ENCODE measurements at places on chromosomes 7 and 10.

DNA sequence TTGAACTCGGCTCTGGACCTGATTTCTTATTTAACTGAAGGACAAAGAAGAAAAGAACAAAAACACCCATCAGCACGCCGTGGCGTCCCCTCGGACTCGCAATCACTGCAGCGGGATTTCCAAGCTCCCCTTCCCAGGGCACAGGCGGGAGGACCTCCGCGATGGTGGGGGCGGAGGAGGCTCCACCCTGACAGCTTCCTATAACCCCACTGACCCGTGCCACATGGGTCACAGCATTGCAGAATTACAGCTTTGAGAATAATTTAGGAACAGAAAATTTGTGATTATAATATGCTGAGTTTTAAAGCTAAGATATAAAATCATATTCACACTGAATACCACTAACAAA is 129.7 kb upstream of the SEC61G start:
- no peak for DNase-seq

DNA sequence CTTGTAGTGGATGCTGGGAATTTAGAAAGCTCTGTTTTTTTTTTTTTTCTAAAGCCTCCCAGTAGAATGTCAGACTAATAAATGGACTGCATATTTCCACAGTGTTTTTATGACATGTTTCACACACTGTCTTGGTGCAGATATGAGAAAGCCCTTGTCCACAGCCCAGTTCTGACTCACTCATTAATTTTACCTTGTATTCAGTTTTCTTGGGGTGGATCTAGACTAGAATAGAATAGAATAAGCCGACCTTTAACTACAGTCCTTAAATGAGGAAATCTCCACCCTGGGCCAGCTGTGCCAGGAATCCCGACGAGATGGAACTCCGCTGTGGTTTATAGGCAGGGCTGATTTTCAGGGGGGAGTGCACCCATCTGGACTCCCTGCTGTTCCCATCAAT is 274.7 kb downstream of the NRG3 start:
- DNase-seq, result no peak

- DNase-seq, result no peak
These were observed 146.3 kb downstream of the NXPH1 start for GRCh38 chr7:8579661-8580194.

- peak; percentile 8 for DNase-seq
These were observed 47.4 kb downstream of the VPS50 start for GRCh38 chr7:93279541-93279940.

- peak; percentile 35 for DNase-seq
These were observed 622 bp downstream of the CPEB3 start for GRCh38 chr10:92290076-92290836.

- no peak for DNase-seq
These were observed 48.2 kb upstream of the LOXL4 start for GRCh38 chr10:98316170-98316569.

DNA sequence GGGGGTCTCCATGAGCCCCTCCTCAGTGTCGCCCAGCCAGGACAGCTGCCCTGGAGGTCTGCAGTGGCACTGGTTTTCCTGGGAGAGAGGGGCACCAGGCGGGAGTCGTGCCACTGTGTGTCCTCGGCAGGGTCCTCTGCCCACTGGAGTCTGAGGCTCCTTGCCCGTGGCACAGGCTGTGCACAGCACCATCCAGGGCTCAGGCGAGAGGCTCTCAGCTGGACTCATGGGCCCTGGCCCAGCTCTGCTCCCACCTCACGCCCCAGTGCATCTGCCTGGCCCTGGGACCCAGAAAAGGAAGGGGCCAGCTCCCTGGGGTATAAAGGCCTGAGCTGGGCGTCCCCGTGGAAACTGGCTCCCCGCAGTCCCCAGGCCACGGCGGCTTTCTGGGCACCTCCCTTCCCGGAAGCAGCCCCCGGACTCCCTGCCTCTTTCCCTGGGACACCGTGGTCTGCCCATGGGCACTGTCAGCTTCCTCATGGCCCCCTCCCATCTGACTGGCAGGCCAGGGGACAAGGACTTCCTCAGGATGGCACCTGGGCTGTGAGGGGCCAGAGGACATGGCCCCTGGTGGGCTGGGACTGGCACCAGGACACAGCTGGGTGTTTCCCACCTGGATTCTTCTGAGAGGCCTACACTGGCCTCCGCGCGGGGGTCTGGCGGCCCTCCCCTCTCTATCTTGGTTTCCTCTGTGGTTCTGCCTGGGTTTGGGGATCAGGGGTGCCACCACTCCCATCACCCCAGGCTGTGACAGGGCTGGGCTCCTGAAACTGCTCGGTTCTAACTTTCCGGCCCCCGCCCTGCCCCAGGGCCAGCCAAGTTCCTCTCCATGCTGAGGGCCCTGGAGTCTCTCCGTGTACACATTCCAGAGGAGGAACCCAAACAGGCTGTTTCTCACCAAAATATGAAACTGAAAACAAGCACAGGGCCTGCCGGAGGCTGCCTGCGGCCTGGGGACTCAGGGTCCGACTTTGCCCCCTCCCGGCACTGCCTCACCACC is 5.5 kb downstream of the FOXL3 start:
- DNase-seq, result no peak

GRCh38 chr10:56928714-56929113 is 567.7 kb upstream of the ZWINT start:
- no peak for DNase-seq

GRCh38 chr10:97673736-97674525 is 13.1 kb downstream of the AVPI1 start:
- DNase-seq, result peak; percentile 80

DNA sequence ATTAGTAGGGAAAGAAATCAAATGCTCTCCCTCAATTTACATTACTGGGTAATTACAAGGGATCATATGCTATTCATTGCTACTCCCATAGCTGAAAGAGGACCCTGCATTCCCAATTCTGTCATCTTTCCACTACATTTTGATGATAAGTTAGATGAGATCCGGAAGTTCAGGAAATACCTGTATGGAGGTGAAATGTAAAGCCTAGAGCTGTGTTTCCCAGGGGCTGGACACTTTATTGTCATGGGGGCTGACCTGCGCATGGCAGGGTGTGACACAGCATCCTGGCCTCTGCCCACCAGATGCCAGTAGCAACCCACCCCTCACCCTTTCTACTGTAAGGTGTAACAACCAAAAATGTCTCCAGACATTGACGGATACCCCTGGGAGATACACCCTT is 56.6 kb downstream of the HECW1 start:
- DNase-seq, result no peak

DNA sequence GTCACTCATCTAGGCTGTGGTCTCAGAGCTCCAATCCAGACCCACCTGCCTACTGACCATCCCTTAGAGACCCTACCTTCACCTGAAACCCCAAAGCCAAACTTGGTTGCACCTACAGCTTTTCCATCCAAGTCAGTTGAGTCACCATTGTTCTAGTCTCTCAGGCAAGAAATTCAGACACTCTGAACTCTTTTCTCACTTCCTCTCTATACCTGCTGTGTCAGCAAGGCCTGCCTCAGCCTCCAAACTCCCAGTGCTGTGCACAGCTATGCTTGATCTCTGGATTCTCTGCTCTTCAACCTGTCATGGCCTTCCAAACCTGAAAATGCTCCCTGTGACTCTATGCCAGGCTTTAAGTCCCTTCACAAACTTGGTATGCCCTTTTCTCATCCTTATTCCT is 47.4 kb upstream of the MTURN start:
- no peak for DNase-seq

GRCh38 chr7:79980376-79980775 is 154.3 kb upstream of the GNAI1 start:
- DNase-seq, result no peak

GRCh38 chr10:63003816-63004453 is 129.2 kb upstream of the NRBF2 start:
- no peak for DNase-seq

GRCh38 chr7:80403686-80404241 is 108.1 kb downstream of the GNAT3 start:
- peak; percentile 45 for DNase-seq

- DNase-seq, result peak; percentile 18
These were observed 90.8 kb upstream of the EEPD1 start for GRCh38 chr7:36062154-36062815.

DNA sequence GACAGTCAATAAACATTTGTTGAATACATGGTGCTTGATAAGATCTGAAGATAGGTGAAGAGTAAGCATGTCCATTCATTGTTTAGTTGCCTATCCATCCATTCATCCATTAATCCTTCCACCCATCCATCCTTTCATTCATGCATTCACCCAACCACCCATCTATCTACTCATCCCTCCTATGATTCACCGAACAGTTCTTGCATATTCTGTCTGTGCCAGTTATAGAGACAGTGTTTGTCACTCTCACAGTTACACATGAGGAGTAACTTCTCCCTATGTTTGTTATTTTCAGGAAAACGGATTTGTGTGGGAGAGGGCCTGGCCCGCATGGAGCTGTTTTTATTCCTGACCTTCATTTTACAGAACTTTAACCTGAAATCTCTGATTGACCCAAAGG is 86.0 kb upstream of the CYP2C9 start:
- DNase-seq, result no peak

DNA sequence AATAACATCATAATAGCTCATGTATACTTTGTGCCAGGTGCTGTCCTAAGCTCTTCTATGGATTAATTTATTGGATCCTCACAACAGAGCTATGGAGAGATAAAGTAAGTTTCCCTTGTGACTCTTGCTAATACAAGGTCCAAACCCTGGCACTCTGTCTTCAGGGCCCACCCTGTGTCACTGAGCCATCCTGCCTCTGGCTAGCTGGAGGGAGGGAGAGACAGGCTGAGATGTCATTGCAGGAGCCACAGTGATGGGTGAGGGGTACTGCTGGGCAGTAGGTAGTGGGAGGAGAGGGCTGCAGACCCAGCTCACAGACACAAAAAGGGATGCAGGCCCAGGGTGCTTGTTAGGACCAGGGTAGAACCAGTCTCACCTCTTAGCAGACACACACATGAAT is 16.9 kb downstream of the GCK start:
- DNase-seq, result no peak

- DNase-seq, result peak; percentile 62
These were observed 79.3 kb downstream of the INSYN2A start for GRCh38 chr10:127117125-127117524.

DNA sequence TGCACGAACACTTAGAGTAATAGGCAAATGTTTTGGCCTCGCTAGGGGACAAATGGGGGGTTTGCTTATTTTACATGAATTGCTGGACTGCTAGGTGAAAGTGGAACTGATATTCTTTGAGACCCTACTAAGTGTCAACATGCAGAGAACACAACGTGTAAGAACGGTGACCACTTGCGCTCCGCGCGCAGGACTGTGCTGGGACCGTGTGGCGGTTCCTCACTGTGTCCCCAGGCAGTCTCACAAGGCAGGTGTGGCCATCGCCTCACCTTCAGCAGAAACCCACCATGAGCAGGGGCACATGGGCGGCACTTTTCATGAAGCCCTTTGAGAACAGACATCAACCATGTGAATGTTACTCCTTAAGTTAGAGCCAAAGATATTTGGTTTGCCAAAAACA is 27.2 kb downstream of the PTPRN2 start:
- no peak for DNase-seq

DNA sequence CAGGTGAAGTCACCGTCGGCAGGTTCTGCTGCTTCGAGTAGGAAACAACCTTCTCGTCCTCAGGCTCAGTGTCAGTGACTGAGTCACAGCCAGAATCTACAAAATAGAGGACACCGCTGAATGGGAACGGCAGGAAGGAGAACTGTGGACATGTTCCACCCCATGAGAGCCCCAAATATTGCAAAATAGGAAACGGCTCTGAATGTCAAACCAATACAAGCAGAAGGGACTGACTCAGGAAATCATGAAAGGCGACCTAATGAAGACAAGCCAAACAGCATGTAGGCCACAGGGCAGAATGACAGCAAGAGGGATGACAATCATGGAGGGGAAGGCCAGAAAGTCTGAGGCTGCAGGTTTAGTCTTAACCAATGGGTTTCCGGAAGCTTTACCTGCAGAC is 63.5 kb downstream of the PIK3AP1 start:
- DNase-seq, result no peak

DNA sequence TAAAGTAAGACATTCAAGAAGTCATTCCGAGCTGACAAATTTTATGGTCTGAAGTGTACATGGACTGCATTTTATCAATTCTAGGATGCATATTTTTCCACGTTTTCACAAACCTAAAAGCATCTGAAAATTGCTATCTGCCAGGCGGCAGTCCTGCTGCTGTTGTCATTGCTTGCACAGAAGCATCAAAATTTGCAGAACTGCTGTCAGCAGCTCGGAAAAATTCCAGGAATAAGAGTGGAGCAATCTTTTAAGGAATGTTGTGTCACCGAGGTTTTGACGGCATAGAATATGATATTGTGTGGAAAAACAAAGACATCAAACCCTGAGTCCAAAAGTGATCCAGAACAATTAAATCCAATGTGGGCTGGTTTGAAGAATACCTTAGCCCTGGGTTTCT is 61.4 kb downstream of the CHCHD3 start:
- DNase-seq, result peak; percentile 59

DNA sequence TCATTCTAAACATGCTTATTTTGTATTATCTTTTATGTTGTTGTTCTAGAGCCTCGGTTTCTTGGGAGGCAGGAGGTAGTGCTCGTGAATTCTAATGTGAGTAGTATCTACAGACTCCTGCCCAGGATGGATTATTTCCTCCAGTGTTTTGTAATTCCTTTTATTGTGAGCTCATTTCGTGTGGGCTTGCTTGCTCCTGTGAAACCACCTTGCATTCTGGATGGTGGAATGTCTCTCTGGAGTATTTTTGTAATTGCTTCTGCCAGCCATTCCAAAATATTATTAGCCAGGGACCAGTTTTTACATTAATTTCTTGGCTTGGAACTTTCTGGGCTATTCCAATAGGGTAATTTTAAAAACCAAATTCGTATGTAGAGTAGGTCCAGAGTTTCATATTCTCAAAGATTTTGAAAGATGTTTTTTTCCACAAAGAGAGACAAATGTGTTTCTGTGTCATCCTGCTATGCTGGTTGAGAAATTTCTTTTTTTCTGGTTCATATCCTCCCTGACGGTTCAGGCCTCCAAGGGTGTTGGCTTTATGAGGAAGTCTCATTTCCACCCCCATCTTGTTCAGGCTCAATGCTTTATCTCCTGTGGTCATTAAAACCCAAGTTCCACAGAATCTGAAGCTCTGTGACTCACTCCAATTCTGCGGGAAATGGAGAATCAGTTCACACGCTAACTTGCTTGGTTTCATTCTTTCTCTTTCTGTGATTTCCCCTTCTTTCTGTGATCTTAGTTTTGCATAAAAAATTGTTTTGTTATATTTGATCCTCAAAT is 41.7 kb upstream of the CALD1 start:
- DNase-seq, result peak; percentile 96

GRCh38 chr10:122141821-122142640 is 129.1 kb upstream of the BTBD16 start:
- DNase-seq, result peak; percentile 50

DNA sequence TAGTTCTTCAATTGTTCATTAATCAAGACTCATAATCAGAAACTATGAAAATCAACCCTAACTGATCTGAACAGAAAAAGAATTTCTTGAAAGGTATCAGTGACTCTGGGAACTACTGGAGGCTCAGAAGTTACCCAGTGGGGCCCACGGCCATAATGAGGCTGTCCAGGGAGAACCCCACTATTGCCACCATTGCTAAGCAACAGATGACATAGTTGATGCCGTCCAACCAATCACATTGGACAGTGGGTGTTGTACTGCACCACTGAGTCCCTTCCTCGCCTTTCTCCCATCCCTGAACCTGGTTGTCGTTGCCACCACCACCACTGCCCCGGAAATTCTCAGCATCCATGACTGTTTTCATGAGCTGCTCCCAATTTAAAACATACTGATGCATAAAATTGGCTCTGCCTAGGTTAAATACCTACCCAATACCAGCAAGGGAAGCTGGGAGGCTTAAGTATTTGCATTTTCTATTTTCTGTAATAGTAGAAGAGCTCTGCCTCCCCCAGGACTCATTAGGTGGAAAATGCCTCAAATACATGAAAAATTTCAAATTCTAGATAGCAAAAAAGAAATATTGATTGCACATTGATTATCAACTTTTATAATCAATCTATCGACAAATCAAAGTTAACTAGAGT is 26.7 kb upstream of the USP6NL start:
- DNase-seq, result no peak
